ENCODE measurements at places on chromosomes 3 and 15.

DNA sequence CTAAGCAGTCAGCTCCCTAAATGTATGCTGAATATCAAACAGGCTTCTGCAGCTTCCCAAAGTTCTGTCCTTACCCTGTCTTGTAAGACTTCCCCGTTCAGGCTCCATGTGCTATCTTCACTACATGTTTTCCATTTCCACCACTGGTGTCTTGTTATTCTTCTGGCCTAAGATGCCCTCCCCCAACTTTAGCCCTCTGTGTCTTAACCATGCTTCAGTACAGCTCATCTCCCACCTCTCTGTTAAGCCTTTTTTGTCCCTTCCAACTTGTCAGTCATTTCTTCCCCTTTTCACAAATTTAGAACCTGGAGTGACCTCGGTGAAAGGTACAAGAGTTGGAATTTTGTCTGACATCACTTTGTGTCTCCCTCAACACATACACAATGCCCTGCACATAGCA lies 151.7 kb upstream of the TBL1XR1 start:
- no peaks in the 10 kb centered on the region for H3K27me3 ChIP-seq
- no peaks in the 10 kb centered on the region for H3K36me3 ChIP-seq
- H3K4me3 ChIP-seq: no peak overlapping the region
- no peak for DNase-seq
- peaks cover 40% of the 10 kb centered on the region for H3K4me1 ChIP-seq

GRCh38 chr3:56772952-56773938 lies 28.5 kb downstream of the ARHGEF3 start:
- no peak overlapping the region for H3K27ac ChIP-seq
- no peaks in the 10 kb centered on the region for H3K36me3 ChIP-seq
- H3K4me1 ChIP-seq: peaks cover 22% of the 10 kb centered on the region
- no peak overlapping the region for H3K4me3 ChIP-seq

GRCh38 chr15:90893175-90894090 lies 9.1 kb downstream of the FES start:
- H3K27ac ChIP-seq: no peak overlapping the region
- no peaks in the 10 kb centered on the region for H3K27me3 ChIP-seq
- no peak overlapping the region for H3K4me3 ChIP-seq
- no peak for DNase-seq
- no peaks in the 10 kb centered on the region for H3K36me3 ChIP-seq
- no peaks in the 10 kb centered on the region for H3K4me1 ChIP-seq

- no peak overlapping the region for H3K27ac ChIP-seq
- H3K36me3 ChIP-seq: no peaks in the 10 kb centered on the region
- H3K4me1 ChIP-seq: no peaks in the 10 kb centered on the region
- no peak overlapping the region for H3K4me3 ChIP-seq
Measured at GRCh38 chr3:106263546-106263945, 394.7 kb upstream of the CBLB start.

- no peaks in the 10 kb centered on the region for H3K27me3 ChIP-seq
- no peak overlapping the region for H3K27ac ChIP-seq
- no peaks in the 10 kb centered on the region for H3K36me3 ChIP-seq
Measured at GRCh38 chr3:11770477-11771391, 76.0 kb downstream of the TAMM41 start.

DNA sequence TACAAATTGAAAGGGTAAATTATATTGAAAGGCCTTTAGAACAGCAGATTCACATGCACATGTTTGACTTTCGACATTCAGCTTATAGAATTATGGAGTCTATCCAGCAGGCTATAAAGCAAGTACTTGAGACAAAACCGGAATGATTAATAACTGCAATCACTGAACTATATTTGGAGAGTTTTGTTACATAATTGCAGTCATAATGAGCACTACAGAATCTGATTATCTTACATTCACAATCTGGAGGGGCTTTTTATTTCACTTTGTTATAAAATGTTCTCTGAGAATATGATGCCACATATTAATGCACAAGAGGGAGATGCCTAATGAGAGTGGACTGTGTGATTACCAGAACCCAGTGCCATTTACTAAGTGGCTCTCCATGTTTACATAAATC lies 64.3 kb downstream of the NSUN3 start:
- H3K27me3 ChIP-seq: no peaks in the 10 kb centered on the region
- H3K4me3 ChIP-seq: no peak overlapping the region
- H3K36me3 ChIP-seq: no peaks in the 10 kb centered on the region
- H3K27ac ChIP-seq: no peak overlapping the region
- DNase-seq: no peak

GRCh38 chr3:194028434-194029004 lies 107.4 kb upstream of the HES1 start:
- H3K27ac ChIP-seq: no peak overlapping the region
- H3K27me3 ChIP-seq: no peaks in the 10 kb centered on the region
- H3K36me3 ChIP-seq: no peaks in the 10 kb centered on the region
- peaks cover 3% of the 10 kb centered on the region for H3K4me1 ChIP-seq
- no peak overlapping the region for H3K4me3 ChIP-seq

DNA sequence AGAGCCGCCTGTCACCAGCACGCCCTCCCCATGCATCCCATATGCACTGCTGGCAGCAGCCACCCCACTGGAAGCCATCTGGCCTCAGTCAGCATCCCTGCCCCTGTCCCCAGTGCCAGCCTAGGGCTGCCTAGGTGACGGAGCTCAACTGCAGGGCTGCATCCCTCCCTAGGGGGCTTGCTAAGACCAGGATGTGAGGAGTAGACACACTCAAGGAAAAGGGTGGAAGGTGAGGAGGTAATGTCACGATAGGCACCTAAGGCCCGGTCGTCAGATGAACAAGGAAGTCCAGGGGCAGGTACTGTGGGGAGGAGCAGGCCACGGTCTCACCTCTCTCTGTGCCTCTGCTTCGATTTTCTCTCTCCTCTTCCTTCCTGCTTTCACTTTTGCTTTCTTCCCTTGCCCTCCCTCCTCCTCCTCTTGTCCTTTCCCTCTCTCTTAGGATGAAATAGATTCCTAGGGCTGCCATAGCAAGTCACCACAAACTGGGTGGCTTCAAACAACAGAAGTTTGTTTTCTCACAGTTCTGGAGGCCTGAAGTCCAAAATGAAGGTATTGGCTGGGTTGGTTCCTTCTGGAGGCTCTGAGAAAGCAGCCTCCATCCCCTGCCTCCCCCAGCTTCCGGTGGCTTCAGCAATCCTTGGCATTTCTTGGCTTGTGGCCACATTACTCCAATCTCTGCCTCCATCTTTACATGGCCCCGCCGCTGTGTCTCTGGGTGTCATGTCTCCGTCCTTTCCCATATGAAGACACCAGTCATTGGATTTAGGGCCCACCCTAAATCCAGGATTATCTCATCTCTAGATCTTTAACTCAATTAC lies 298.3 kb downstream of the SHQ1 start:
- DNase-seq: no peak
- H3K4me3 ChIP-seq: no peak overlapping the region
- no peaks in the 10 kb centered on the region for H3K27me3 ChIP-seq
- H3K27ac ChIP-seq: no peak overlapping the region

- H3K36me3 ChIP-seq: no peaks in the 10 kb centered on the region
- no peak overlapping the region for H3K4me3 ChIP-seq
- no peak overlapping the region for H3K27ac ChIP-seq
Measured at GRCh38 chr15:68209735-68210408, 4.7 kb upstream of the CALML4 start.

DNA sequence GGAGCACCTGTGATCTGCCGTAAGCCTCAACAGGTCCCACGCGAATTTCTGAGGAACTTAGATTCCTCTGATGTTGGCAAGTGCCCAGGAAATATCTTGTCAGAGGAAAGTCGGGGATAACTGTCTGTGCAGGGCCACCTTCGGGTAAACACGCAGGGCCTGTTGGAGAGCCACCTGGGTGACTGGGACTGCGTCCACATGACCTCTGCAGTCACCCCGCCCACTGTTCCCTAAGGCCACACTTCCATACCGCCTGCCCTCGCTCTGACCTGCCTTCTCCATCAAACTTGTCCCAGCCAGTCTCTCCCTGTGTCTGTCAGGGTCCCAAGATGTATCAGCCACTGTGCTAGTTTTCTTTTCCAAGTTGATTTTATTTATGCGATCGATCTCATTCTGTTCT lies 28.7 kb downstream of the BFSP2 start:
- no peaks in the 10 kb centered on the region for H3K27me3 ChIP-seq
- H3K36me3 ChIP-seq: no peaks in the 10 kb centered on the region
- no peaks in the 10 kb centered on the region for H3K4me1 ChIP-seq
- H3K27ac ChIP-seq: no peak overlapping the region
- no peak for DNase-seq
- H3K4me3 ChIP-seq: no peak overlapping the region

DNA sequence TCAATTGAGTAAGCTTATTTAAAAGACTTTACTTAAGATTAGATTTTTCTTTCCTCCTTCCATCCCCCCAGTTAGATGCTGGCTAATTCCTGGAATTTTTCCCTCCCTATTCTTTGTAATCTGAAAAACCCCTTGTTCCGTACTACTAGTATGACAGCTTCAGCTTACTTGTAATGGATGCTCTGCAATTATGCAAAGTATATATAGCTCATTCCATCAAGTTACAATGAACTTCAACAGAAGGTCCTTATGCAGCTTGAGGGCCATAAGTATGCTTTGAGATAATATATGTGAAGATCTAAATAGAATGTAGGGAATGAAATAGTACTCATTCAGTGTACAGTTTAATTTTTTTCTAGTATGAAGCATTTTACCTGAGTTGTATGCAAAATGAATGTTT lies 398.3 kb upstream of the NAALADL2 start:
- H3K4me3 ChIP-seq: no peak overlapping the region
- no peaks in the 10 kb centered on the region for H3K36me3 ChIP-seq
- DNase-seq: no peak

DNA sequence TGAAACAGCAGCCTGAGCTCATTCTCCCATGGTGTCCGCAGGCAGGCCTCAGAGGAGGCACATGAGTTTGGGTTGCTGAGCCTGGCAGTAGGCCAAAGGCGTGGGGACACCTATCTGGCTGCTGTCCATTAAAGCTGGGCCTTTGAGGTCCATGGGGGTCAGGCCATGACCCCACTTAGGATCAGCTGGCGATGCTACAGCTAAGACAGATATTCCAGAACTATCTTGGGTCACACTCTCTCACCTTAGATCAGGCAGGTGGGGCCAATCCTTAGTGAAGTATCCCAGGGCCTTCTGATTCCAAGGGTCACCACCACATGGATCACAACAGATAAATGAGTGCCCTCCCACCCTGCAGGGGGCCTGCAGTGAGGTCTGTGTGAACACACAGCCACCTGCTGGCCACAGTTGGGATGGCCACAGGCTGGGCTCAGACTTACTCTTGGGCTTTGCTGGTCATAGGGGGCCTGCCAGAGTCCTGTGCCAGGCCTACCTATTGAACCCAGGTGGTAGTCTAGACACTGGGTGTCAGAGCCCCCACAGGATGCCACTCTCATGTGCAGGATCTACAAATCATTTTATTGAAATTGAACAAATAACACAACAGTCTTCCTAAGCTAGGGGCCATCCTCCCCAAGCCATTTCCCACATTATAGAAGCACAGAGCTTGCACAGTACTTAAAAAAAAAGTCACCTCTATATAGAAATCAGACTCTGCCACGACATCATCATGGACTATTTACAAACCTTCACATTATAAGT lies 2.0 kb upstream of the HYAL2 start:
- peaks cover 33% of the 10 kb centered on the region for H3K36me3 ChIP-seq
- H3K4me3 ChIP-seq: peak overlapping the region; percentile 28
- H3K4me1 ChIP-seq: peaks cover 40% of the 10 kb centered on the region
- DNase-seq: peak; percentile 74
- no peaks in the 10 kb centered on the region for H3K27me3 ChIP-seq

- no peak overlapping the region for H3K4me3 ChIP-seq
- no peaks in the 10 kb centered on the region for H3K27me3 ChIP-seq
- H3K27ac ChIP-seq: no peak overlapping the region
- H3K36me3 ChIP-seq: no peaks in the 10 kb centered on the region
- no peak for DNase-seq
- H3K4me1 ChIP-seq: no peaks in the 10 kb centered on the region
Measured at GRCh38 chr3:59263152-59263551, 213.3 kb upstream of the CFAP20DC start.

- H3K36me3 ChIP-seq: no peaks in the 10 kb centered on the region
- H3K27me3 ChIP-seq: no peaks in the 10 kb centered on the region
- H3K4me1 ChIP-seq: no peaks in the 10 kb centered on the region
- no peak overlapping the region for H3K4me3 ChIP-seq
Measured at GRCh38 chr15:88674661-88675060, 35.8 kb downstream of the ISG20 start.

GRCh38 chr3:143118630-143119008 lies 952 bp upstream of the CHST2 start:
- H3K4me3 ChIP-seq: peak overlapping the region; percentile 88
- no peak for DNase-seq
- no peaks in the 10 kb centered on the region for H3K36me3 ChIP-seq
- H3K27me3 ChIP-seq: peaks cover 18% of the 10 kb centered on the region
- H3K27ac ChIP-seq: peak overlapping the region; percentile 60

DNA sequence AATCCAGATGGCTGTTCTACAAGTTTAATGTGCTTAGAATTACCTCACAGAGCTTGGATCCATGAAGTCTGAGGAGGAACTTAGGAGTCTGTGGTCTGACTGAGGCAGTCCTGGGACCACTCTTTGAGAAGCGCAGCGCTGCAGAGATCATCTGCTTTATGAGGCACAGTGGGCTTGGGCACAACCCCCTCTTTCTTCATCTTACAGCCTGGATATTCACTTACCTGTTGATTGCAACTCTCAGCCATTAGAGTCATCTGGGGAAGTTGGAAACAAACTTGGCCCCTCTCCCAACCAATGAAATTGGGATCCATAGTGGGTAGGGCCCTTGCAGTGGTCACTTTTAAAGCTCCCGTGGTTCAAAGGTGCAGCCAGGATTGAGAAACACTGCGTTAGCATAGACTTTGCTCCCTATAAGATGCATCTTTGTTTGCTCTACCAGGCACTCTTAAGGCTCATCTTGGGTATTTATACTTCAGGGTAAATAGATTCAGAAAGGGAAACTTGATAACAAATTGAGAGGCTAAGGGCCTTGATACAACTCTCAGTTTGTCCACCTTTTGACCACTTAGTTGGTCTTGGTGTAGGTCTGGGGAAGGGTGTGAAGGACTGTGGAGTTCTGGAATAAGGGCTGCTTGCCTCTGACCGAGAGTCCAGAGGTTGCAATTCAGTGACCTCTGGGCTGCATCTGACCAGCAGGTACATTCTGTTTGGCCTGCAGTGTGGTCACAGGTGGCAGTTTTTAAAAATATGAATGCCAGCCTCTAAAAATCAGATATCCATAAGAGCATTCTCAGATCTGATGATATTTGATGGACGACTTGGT lies 22.8 kb downstream of the FEM1B start:
- no peak for DNase-seq
- H3K27ac ChIP-seq: no peak overlapping the region
- no peak overlapping the region for H3K4me3 ChIP-seq
- peaks cover 16% of the 10 kb centered on the region for H3K36me3 ChIP-seq

GRCh38 chr3:147589016-147589415 lies 179.9 kb downstream of the ZIC1 start:
- no peak for DNase-seq
- no peaks in the 10 kb centered on the region for H3K36me3 ChIP-seq
- H3K4me1 ChIP-seq: no peaks in the 10 kb centered on the region
- H3K4me3 ChIP-seq: no peak overlapping the region
- no peaks in the 10 kb centered on the region for H3K27me3 ChIP-seq
- no peak overlapping the region for H3K27ac ChIP-seq

GRCh38 chr3:9352917-9353752 lies 9.7 kb upstream of the THUMPD3 start:
- H3K4me3 ChIP-seq: no peak overlapping the region
- H3K36me3 ChIP-seq: peaks cover 14% of the 10 kb centered on the region
- H3K4me1 ChIP-seq: peaks cover 10% of the 10 kb centered on the region
- H3K27ac ChIP-seq: no peak overlapping the region
- peak; percentile 54 for DNase-seq

- no peaks in the 10 kb centered on the region for H3K36me3 ChIP-seq
- no peaks in the 10 kb centered on the region for H3K27me3 ChIP-seq
- no peak overlapping the region for H3K4me3 ChIP-seq
Measured at GRCh38 chr3:36648241-36649034, 115.9 kb downstream of the DCLK3 start.
